HFFc6 (cell line): ENCODE measurements at places on chromosomes 2 and 18. TPM values are rescaled to one million over a fixed set of nuclear protein-coding genes. Genes with fewer than 3 reads are reported as not detected.

DNA sequence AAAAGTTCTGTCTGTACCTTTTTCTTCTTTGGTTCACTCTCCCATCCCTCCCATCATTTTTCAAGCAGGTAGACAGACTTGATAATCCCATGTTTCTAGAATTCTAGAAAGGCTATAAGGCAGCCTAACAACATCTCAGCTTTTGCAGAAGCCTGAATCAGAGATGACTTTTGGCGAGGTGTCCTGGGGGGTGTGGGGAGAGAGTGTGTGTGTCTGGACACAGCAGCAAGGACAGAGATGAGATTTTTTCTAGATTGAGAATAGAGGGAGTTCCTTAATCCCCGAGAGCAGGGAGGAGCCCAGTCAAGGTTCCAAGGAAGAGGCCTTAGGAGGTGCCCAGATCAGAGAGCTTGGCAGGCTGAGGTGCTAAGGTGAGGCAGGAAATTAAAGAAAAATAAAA, 22.0 kb upstream of the LAPTM4A start:
- H3K4me1 ChIP-seq: peaks cover 42% of the 10 kb centered on the region
- peaks cover 5% of the 10 kb centered on the region; the same call in 1 of the 2 replicates for H3K36me3 ChIP-seq
- H3K27me3 ChIP-seq: peaks cover 3% of the 10 kb centered on the region
- no peak for DNase-seq
- H3K27ac ChIP-seq: peak overlapping the region; percentile 96
- no peak overlapping the region; the same call in 1 of the 2 replicates for H3K4me3 ChIP-seq

DNA sequence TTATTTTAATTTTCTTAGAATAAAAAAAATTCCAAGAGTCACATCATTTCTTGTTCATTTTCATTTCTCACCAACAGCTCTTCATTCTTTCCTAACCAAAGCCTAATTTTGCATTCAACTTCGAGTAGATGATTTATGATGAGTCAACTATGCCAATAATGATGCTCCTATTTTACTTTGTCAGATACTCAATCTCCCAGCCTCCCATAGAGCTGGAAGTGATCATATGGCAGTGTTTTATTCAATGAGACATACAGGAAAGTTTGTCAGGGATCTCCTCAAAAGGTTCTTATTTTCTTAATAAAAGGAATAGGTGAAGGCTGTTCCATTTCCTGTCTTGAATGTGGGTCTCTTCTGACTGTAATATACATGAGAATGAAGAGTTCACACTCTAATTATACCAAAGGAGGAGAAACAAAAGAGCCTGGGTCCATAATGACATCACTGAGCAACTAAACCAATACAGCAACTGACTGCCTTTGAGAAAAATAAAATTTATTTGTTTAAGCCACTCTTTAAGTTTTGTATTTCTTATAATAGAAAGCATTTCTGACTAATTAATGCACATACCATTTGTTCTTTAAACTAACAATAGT, 231.2 kb upstream of the CYP26B1 start:
- H3K27ac ChIP-seq: no peak overlapping the region
- no peak overlapping the region for H3K4me3 ChIP-seq
- peaks cover 2% of the 10 kb centered on the region for H3K27me3 ChIP-seq
- peaks cover 11% of the 10 kb centered on the region for H3K4me1 ChIP-seq
- H3K36me3 ChIP-seq: 0 out of 2 replicates have a peak, but pooled peaks cover 5% of the 10 kb centered on the region

DNA sequence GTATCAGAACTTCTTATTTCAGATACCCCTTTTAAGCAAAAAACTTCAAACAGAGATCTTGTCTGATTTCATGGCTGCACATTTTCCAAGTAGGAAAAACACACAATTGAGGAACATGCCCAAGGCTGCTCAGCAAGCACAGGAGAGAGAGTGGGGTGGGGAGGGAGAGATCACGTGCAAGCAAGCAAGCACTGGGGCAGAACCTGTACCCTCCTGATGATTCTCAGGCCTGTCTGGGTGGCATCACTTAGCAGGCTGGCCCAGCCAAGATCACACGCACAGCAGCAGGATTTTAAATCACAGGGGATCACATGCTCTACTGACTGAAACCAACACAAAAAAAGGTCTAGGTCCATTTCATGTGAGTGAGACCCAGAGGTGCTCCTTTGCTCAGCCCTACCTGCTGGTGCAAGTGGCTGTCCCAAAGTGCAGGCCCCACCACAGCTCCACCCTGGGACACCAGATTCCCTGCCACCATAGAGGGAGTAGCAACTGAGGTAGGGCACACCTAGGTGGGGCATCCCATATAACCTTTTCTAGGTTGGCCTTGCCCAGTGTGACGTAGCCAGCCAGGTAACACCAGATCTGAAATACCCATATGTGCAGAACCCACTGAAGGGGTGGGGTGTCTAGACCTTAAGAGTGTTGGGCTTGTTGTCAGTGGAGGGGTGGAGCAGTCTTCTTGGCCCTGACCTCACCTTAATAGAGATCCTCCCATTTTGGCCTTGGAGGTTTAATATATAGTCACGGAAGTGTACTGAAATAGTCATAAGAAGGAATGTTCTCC, 1.8 kb upstream of the LYPD6B start:
- H3K36me3 ChIP-seq: no peaks in the 10 kb centered on the region; the same call in 1 of the 2 replicates
- peaks cover 22% of the 10 kb centered on the region for H3K4me1 ChIP-seq
- no peak for DNase-seq
- no peak overlapping the region for H3K4me3 ChIP-seq

- H3K4me1 ChIP-seq: peaks cover 16% of the 10 kb centered on the region
- no peak for DNase-seq
- no peak overlapping the region for H3K4me3 ChIP-seq
- no peak overlapping the region for H3K27ac ChIP-seq
- no peaks in the 10 kb centered on the region; the same call in 1 of the 2 replicates for H3K27me3 ChIP-seq
Measured at GRCh38 chr18:58501066-58501896, 127.6 kb downstream of the ALPK2 start.

DNA sequence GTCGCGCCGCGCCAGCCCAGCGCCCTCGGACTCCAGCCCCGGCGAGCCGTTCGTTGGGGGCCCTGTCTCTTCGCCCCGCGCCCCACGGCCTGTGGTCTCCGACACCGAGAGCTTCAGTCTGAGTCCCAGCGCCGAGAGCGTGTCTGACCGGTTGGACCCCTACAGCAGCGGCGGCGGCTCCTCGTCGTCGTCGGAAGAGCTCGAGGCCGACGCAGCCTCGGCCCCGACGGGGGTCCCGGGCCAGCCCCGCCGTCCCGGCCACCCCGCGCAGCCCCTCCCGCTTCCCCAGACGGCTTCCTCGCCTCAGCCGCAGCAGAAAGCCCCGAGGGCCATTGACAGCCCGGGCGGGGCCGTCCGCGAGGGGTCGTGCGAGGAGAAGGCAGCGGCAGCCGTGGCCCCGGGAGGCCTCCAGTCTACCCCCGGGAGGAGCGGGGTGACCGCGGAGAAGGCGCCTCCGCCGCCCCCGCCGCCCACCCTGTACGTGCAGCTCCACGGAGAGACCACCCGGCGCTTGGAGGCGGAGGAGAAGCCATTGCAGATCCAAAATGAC, 1.4 kb downstream of the PHLPP1 start:
- DNase-seq: no peak
- peak overlapping the region; percentile 83 for H3K27ac ChIP-seq
- H3K27me3 ChIP-seq: no peaks in the 10 kb centered on the region; the same call in none of the 2 replicates
- no peaks in the 10 kb centered on the region for H3K36me3 ChIP-seq

PLEK gene
- total RNA-seq: not detected in 2 replicates

BOLL gene
- not detected in 3 replicates for total RNA-seq

UGT1A10 gene
- total RNA-seq: not detected in 3 replicates

DNA sequence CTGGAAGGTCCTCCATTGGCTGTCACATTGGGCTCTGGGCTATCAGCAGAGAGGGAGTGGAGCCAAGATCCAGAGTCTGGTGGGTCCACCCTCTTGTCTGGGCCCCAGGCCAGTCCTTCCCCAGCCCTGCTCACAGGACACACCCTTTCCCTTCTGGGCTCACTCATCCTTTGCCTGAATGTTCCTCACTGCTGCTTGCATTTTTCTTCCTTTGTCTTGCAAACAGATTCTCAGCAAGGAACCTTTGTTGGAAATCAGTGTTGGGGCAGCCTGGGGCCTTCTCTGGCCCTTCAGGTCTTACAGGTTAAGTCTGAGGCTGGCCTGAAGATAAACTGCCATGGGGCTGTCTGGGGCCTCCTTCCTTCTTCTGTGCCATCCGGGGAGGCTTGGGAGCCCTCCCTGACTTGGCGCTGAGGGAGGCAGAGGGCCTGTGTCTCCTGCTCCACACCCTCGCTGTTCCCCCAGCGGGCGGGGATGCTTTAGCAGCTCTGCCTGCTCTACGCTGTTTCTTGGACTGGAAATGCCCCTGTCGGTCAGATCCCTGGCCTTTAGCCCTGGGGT, 11.5 kb upstream of the CELF4 start:
- H3K4me1 ChIP-seq: no peaks in the 10 kb centered on the region
- H3K27me3 ChIP-seq: peaks cover 12% of the 10 kb centered on the region; the same call in 1 of the 2 replicates
- H3K36me3 ChIP-seq: no peaks in the 10 kb centered on the region
- DNase-seq: no peak
- no peak overlapping the region for H3K4me3 ChIP-seq

DNA sequence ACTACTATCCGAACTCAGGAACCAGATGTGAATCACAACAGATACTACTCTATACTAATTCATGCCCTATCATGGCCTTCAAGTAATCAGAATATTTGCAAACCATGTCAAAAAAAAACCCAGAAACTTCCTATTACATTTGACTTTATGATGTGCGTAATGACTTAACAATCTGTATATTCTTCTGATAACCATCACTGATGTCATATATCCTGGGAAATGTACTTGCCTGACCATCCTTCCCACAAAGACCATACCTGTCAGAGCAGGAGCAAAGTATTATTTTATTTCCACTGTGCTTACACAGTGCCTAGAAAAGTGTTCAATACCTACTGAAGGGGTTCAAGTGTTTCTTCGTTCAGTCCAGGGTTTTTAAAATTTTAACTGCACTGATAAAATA, 27.5 kb downstream of the PPP4R1 start:
- no peaks in the 10 kb centered on the region; the same call in 1 of the 2 replicates for H3K4me1 ChIP-seq
- H3K27me3 ChIP-seq: no peaks in the 10 kb centered on the region
- H3K27ac ChIP-seq: no peak overlapping the region; the same call in 1 of the 2 replicates
- peaks cover 38% of the 10 kb centered on the region for H3K36me3 ChIP-seq
- no peak overlapping the region for H3K4me3 ChIP-seq
- DNase-seq: no peak

DNA sequence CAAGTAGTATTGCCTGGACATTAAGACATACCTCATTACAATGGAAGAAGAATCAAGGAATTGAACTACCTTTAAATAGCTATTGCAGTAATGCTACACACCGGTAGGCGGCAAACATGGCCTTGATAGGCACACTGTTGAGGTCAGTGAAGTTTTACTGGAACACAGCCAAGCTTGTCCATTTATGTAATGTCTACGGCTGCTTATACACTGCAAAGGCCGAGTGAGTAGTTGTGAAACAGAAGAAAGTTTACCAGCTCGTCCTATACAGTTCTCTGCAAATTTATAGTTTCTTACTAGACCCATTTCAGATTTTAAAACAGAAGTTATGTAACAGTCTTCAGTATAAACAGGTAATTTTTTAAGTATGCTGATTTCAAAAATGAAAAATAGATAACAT, 38.8 kb downstream of the PPP4R1 start:
- no peak overlapping the region; the same call in 1 of the 2 replicates for H3K27ac ChIP-seq
- peaks cover 13% of the 10 kb centered on the region for H3K36me3 ChIP-seq
- no peak overlapping the region for H3K4me3 ChIP-seq
- DNase-seq: peak; percentile 86
- H3K4me1 ChIP-seq: peaks cover 26% of the 10 kb centered on the region

DNA sequence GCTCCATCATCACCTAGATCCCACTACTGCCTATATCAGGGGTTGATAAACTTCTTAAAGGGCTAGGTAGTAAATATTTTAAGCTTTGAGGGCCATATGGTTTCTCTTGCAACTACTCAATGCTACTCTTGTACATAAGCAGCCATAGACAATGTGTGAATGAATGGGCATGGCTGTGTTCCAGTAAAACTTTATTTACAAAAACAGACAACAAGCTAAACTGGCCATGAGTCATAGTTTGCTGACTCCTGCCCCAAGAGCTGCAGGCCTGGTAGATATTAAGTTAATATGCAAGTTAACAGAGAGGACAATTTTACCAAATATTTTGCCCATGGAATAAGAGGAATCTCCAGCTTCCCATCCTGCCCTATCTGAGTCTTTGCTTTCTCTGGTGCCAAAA, 29.8 kb upstream of the MYO3B start:
- no peaks in the 10 kb centered on the region for H3K36me3 ChIP-seq
- peaks cover 5% of the 10 kb centered on the region; the same call in 1 of the 2 replicates for H3K27me3 ChIP-seq
- no peak for DNase-seq

DNA sequence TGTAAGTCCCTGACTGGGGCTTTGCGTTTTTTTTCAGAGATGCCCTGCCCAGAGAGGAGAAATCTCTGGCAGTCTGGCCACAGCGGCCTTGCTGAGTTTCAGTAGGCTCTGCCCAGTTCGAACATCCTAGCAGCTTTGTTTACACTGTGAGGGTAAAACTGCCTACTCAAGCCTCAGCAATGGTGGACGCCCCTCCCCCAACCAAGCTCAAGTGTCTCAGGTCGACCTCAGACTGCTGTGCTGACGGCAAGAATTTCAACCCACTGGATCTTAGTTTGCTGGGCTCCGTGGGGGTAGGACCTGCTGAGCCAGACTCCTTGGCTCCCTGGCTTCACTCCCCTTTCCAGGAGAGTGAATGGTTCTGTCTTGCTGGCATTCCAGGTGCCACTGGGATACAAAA, 31.7 kb downstream of the L3MBTL4 start:
- H3K27me3 ChIP-seq: peaks cover 3% of the 10 kb centered on the region; the same call in 1 of the 2 replicates
- no peaks in the 10 kb centered on the region for H3K4me1 ChIP-seq
- H3K27ac ChIP-seq: no peak overlapping the region
- no peaks in the 10 kb centered on the region for H3K36me3 ChIP-seq
- no peak overlapping the region for H3K4me3 ChIP-seq

DNA sequence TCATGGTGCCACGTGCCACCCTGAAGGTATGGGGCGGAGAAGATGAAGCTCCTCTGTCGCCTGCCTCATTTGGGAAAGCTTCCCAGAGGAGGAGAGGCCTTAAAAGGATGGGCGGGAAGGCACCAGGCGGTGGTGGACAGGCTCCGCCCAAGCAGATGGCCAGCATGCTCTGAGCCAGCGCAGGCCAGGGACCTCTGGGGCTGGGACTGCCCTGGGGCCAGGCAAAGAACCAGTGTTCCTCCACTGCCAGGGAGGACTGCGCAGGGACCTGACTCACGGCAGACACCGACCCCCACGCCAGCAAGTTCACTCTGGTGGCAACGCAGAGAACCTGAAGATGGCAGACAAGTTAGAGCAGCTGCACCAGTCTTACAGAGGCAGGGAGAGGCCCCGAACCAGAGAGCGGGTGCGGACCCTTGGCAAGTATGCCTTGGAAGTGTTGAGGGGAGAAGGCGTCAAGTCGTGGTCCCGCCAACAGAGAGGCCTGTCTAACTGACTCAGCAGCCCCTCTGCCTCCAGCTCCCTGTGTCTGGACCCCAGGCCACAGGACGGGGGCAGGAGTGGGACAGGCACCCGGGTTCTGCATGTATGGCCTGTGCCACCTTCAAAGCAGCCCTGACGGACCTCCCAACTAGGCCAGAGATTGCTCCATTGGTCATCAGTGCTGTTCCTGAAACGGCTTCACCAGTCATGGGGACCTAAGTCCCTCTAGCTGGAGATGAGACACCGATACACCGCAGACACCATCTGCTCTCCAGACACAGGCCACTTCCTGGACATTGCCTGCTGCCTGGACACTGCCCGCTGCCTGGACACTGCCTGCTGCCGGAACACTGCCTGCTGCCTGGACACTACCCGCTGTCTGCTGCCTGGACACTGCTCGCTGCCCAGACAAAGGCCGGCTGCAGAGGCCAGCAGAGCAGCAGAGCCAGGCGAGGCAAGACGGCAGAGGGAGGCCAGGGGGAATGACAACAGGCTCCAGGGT, 124.7 kb downstream of the HDAC4 start:
- no peaks in the 10 kb centered on the region for H3K36me3 ChIP-seq
- peaks cover 51% of the 10 kb centered on the region for H3K4me1 ChIP-seq
- peaks cover 4% of the 10 kb centered on the region for H3K27me3 ChIP-seq
- peak overlapping the region; percentile 99 for H3K27ac ChIP-seq
